ENCODE measurements at places on chromosomes 7 and 10.

DNA sequence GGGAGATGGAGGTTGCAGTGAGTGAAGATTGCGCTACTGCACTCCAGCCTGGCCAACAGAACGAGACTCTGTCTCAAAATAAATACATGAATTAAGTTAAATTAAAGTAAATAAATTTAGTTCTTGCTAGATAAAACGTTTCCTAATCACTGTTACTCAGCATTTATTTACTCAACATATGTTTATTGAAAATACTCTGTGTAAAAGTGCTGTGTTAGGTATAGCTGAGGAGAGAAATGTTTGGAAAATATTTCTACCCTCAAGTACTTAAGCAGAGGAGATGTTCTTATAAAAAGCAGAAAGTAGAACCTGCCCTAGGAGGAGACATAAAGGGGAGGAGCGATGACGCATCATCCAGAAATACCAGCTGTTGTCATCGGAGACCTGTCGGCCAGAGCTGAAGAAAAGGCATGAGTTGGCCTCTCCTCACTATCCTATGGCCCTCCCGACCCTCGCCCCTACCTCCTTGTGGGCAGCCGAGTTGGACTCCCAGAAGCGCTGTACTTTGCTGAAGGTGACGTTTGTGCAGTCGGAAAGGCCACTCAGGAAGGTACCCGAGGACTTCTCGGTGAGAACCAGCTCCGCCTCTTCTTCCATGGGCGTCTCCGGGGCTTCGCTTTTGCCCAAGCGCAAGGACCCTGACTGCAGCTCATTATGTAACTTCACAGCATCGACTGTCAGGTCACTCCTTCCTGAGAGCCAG is 1.1 kb downstream of the RRP12 start:
- no peak for DNase-seq

DNA sequence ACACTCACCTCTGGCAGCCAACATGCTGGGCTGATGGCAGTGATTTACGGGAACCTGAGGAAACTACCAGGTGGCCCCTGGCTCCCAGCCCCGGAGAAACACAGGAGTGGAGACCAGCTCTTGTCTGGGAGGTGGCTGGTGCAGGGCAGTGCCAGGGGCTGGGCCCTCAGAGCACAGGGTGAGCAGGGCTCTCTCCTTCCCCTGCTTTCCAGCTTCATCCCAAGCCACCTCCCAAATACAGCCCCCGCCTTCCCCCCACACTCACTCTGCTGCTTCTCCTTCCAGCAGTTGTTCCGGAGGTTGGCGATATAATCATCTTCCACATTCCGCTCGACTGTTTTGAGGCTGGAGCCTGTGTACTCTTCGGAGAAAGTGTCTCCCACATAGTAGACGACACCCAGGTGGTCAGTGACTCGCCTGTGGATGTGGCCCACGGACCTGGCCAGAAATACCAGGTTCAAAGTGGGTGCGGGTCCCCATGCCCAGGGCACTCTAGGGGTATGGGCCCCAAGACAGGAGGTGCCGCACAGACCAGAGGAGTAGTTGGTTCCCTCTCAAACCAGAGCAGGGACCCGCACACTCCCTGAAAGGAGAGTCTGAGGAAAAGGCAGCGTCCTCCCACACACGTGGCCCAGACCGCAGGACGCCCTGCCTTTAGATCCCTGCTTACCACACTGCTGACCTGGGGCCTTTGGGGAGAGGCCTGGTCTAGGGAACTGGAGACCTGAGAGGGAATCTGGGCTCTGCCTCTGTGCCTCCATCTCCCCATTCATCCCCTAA is 18.3 kb downstream of the DNAJB12 start:
- no peak for DNase-seq

DNA sequence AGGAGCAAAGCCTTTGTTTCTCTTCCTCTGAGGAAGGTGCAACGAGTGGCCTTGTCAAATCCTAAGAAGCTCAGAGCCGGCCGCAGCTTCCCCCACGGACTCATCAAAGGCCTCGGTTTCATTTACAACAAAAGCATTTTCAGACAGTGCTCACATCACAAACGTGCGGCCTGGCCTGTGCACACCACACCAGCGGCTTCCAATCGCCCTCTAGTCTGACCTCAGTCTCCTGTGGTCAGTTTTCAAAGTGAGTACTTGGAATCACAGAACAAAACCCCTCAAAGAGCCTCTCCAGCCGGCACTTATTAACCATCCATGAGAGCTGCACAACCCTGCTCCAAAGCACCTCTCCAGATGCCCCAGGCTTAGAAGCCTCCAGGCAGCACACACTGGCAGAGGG is 3.3 kb downstream of the RADIL start:
- DNase-seq, result no peak

DNA sequence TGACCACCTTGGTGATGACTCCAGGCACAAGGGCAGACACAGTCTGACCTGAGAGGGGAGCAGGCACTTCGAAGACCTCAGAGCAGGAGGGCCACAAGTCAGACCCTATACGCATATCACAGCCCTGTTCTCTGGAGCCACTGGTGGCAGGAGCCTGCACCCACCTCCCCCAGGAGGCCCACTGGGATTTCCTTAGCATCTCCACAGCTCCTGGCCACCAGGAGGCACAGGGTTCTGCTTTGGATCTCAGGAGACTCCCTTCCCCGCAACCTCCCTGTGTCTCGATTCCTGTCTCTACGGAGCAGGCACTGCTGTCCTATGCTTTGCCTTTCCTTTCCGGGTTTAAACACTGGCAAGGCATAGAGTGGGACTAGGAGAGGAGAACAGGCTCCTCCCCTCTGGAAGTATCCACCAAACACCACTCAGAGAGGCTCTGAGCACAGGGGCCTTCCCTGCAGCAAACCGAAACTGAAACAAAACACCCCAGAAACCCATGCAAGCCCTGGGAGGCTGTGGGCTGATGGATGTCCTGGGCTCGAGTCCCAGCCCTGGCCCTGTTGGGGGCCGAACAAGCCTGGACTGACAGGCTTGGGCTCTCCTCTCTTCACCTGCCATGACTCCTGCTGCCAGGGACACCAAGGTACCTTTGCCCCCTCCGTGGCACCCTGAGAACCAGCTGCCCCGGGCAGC is 166.3 kb downstream of the NEURL1 start:
- DNase-seq, result peak; percentile 78

DNA sequence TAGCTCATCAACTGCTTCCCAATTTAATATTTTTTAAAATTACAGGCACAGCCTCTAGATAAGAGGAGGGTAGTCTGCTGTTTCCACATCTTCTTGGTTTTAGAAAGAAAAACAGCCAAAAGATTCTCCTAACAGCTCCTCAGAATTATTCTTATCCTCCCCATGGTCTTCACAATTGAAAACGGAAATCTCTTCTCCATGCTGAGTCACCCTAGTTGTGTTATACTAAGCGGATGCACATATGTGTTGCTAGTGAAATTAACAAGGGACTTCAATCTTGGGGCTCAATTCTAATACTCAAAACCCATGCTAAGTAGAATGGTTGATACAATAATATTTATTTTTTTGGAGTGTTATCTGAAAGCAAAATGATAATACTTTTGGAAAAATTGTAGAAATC is 71.9 kb upstream of the NPY start:
- no peak for DNase-seq

- no peak for DNase-seq
These were observed 272.2 kb downstream of the SNX13 start for GRCh38 chr7:17668122-17668521.

GRCh38 chr7:101058355-101058754 is 26.9 kb upstream of the TRIM56 start:
- peak; percentile 20 for DNase-seq

DNA sequence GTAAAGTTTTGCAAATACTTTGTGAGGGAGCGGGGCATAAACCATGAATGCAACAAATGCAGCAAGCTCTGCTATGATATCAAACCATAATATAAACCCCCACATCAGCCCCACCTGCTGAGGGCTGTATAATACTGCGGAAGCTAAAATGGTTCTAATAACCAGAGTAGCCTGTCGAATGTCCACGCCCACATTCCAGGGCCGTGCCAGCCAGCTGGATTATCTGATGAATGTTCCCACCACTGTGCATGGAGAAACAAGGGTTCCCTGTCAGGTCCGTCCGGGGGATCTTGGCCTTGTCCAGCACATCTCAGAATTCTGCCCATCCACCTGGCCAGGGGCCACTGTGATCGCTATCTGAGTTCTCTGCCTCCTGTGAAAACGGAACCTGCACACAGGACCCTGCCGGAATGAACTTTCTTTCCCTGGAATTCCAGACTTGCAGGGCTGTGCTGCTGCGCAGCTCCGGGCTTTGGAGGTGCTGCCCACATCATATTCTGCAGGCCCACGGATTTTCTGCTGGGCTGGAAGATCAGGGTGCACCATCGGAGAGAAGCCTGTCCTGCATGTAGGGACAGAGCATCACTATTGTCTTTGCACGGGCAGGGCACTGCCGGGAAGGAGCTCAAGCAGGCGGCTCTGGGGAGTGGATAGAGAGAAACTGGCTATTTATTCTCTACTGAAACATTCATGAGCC is 77.0 kb upstream of the GNA12 start:
- no peak for DNase-seq

DNA sequence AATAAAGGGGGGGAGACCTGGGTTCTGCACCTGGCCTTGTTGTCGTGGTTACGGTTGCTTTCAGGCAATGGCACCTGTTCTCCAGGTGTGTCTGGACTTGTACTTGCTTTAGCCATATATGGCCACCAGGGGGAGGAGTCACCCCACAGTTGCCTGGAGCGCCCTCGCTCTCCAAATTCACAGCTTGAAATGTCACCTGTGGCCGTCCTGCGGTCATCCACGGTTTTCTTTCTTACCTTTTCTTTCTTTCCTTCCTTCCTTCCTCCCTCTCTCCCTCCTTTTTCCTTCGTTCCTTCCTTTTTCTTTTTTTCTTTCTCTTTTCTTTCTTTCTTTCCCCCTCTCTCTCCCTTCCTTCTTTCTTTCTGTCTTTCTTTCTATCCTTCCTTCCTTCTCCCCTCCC is 157.2 kb upstream of the ZNF92 start:
- DNase-seq, result no peak

- peak; percentile 68 for DNase-seq
These were observed 53.5 kb downstream of the PODXL start for GRCh38 chr7:131502810-131503508.

GRCh38 chr10:73910764-73911552 is at the start of gene PLAU:
Gene PLAU (plus strand): TSS chr10:73911132. CDS start chr10:73911556, 424 bp downstream.
- no peak for DNase-seq

DNA sequence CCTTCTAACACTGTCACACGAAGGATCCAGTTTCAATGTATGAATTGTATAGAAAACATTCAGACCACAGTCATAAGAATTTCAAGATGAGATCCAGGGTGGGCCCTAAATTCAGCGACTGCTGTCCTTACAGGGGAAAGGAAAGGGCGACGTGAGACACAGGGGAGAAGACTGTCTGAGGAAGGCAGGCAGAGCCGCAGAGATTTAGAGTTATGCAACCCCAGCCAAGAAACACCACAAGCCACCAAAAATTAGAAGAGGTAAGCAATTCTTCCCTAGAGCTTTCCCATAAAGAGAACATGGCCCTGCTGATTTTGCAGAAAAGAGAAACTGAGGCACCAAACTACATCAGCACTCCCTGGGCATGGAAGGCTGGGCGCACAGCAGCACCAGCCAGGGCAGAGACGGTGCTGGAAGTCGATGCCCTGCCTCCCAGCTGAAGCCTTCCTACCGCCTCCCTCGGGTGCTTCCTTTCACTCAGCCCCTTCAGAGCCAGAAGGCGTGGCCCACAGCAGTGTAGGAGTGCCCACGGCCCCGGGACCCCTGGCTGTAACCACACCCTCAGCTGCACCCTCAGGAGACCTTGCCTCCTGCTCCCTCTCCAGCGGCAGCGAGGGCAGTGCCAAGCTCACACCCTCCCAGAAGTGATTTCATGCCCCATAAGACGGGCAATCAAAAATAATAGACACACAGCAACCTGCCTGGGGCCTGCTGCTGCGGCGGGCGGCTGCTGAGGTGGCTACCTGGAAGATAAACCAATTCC is 81.0 kb upstream of the LRRC4 start:
- DNase-seq, result no peak

GRCh38 chr7:25216837-25217236 is 11.4 kb downstream of the NPVF start:
- DNase-seq, result peak; percentile 59

- DNase-seq, result no peak
These were observed 917 bp downstream of the ZNF365 start for GRCh38 chr10:62374862-62375710.

DNA sequence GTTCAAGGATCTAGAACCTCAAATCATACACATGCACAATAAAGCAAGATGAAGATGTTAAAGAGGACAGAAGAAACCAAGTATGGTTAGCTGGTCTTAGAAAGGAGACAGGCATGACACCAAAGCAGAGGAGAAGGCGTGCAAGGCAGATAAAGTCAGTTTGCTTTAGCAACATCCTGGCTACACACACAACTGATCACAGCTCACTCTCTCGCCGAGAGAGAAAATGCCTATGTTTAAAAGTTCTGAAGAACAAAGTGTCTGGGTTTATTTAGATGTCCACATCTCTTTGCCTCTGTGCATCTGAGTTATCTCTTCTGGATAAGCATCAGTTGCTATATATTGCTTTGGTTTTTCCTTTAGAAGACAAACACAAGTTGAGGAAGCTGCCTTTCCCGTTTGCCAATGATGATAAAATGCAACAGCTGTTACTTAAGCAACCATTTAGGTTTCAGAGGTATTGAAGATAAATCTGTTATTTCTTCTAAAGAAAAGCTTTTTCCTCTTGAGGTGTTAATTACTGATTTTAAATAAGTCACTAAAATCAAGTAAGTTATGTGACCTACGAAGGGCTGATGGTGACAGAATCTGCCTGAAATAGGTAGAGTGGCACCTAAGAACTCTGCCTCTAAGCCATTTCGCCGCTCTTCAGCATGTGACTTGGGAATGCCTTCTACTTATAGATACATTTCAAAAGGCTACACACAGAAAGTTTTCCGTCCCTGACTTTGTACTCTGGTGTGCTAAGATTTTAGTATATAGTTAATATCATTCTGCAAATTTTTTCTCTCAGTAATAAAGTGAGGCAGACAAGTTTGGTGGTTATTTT is 146.2 kb upstream of the ASAH2 start:
- DNase-seq, result no peak

- no peak for DNase-seq
These were observed 20.7 kb downstream of the KCNH2 start for GRCh38 chr7:150957133-150958020.

DNA sequence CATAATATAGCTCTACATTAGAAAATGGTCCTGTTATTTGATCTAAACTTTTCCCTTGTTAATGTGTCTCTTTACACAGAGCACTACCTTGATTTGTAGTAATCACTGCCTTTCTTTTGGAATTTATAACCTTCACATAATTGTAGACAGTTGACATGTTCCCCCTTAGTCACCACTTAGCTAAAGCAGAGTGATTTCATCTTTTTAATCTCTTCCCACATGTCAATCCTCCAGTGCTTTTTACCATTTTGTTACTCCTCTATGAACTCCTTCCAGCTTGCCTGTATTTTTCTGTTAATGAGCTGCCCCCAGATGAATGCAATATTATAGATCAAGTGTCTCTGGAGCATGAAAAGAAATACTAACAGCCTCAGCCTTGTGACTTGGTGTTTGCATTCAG is 2.6 kb upstream of the PPP1R3A start:
- no peak for DNase-seq

GRCh38 chr7:32559480-32559879 is 64.2 kb downstream of the AVL9 start:
- DNase-seq, result no peak

DNA sequence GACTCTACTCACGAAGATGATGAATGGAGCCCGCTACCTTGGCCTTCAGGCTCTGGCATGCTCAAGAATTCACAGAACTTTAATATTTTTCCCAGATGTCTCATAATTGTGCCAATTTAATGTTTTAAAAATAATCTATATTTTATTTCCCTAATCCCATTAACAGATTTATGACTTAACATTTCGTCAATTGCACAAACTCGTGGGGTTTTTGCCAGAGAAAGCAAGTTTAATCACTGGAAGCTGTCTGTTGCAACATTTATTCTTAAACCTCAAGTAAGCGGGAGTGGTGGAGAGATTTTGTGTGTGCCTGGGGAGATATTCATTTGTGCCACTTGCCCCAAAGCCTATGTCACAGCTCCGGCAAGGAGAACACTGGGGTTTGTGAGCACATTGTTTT is 117.9 kb downstream of the TEX36 start:
- DNase-seq, result no peak

All from foreskin melanocyte (primary cell).